Activated CD8-positive, alpha-beta memory T cell treated with anti-CD3 and anti-CD28 coated beads, Interleukin-2, amount 50 U/mL, for 4 hours (primary cell): ENCODE measurements at places on chromosomes 4 and X.

GRCh38 chr4:168585168-168586091, 88.6 kb downstream of the PALLD start:
- peak; percentile 16 for DNase-seq

GRCh38 chr4:66071911-66072310, 401.6 kb upstream of the EPHA5 start:
- DNase-seq: no peak

DNA sequence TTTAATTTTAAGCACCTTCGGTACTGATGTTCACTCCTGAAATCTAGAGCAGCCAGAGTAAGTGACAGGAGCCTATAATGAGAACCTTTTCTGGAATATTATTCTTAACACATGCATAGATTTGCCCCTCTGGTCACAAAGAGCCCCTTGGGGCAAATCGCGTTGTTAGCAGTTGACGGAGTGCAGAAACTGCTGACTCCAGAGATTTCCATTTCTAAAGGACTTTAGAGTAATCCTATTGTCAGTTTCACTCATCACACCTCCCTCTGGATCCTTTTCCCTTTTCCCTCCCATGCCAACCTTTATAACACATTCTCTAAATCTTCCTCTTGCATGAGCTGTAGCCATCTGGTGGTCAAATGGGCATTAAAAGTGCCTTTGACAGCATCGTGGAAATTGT, 264.9 kb upstream of the PRPS2 start:
- DNase-seq: no peak

DNA sequence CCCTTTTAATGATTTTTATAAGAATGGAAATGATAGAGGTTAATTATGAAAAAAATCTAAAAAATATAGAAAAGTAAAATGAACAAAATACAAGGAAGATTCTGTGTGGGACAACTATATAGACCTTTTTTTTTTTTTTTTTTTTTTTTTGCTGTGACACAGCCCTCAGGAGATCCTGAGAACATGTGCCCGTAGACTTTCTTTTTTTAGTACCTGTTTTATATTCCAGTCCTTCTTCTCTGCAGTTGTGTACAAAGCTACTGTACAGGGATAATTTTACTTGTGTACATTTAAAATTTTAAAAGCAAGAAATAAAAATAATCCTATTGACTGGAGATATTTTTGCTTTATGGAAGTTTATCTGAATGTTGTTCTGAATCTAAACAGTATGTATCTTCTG, 85.5 kb downstream of the KDM6A start:
- DNase-seq: no peak

- DNase-seq: no peak
These were observed 92.7 kb downstream of the LARP1B start for GRCh38 chr4:128153800-128154199.

GRCh38 chr4:105058177-105058812, 88.4 kb upstream of the TET2 start:
- DNase-seq: no peak

- DNase-seq: no peak
These were observed 43.1 kb downstream of the SYNPO2 start for GRCh38 chr4:118931786-118932185.

- no peak for DNase-seq
These were observed 64.3 kb downstream of the SCML2 start for GRCh38 chrX:18290200-18290599.

DNA sequence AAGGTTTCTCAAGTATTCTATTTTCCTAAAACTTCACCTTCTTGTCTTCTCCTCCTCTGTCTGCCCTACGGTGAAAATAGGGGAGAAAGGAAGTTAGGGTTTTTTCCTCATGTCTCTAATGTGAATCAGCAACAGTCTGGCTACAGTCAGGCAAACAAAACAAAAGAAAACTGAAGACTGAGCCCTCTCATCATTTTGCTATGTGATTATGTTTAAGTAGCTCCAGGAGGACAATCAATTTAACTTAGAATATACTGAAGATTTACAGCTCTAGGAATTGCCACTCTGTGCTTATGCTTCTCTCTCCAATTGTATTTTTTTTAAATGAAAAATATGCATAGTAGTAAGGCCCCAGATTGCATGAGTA, 316.2 kb downstream of the GPAT3 start:
- DNase-seq: no peak

GRCh38 chr4:117664706-117665444, 369.4 kb upstream of the NDST3 start:
- no peak for DNase-seq

- DNase-seq: no peak
These were observed 108.4 kb downstream of the LINC00632 start for GRCh38 chrX:140817943-140818342.

DNA sequence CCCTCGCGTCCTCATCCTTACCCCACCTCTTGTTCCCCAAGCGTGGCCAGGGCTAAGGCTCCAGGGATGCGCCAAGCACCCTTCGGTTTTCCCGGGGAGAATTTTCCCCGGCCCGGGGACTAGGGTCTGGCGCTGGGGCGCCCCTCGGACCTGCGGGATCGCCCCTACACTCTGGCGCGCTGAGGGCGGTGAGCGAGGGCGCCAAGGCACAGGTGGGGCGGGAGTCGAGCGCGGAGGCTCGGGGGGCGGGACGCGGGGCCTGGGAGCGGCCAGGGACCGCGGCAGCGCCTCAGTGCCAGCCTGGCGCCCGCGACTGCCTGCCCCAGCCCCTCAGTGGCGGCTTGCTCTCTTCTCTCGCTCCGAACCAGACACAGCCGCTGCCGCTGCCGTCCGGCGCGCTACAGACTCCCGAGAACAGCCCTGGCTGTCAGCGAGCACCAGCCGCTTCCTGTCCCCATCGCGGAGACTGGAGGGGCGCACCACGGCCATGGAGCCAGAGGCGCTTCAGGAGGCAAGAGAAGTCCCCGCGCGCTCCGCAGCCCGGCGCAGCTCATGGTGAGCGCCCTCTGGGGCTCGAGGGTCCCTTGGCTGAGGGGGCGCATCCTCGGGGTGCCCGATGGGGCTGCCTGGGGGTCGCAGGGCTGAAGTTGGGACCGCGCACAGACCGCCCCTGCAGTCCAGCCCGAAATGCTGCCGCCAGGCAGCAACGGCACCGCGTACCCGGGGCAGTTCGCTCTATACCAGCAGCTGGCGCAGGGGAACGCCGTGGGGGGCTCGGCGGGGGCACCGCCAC, at the start of gene DRD5:
Gene DRD5, plus strand, starts transcription at position 292 of the 793 bp plus-strand sequence. Its CDS starts 396 bp downstream, at position 688.
- DNase-seq: no peak

DNA sequence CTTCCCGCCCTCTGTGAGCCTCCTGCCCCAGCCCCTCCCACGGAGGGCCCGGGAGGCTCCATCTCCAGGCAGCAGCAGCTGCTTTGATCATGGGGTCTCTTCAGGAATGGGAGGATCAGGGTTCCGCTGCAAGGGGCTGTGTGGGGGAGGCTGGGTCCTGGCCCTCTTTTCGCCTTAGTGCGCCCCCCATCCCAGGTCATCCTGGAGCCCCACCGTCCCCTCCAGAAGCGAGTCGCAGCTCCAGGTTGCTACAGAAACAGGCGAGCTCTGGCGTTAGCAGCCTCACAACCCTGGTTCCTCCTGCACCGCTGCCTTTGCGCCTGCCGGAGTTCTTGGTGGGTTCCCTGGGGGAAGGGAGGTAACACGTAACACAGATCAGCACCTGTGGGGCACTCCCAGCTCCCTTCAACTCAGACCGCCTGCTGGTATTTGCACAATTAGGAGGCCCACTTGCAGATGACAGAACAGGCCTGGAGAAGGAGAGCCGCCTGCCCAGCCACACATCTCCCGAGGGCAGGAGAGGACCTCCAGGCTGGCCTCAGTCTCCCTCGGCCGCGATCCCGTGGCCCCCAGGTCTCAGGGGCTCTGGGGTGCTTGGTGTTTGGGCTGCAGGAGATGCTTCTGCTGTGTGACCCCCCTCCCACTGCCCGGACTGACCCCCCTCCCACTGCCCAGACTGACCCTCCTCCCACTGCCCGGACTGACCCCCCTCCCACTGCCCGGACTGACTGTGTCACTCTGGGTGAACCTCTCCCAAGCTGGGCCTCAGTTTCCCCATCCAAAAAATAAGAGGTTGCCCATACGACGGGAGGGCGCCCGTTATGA, 64.2 kb upstream of the ADRA2C start:
- no peak for DNase-seq

GRCh38 chr4:183448436-183448835, 4.0 kb downstream of the CDKN2AIP start:
- no peak for DNase-seq
